Umbilical cord (tissue), 2 donors: ENCODE measurements at places on chromosomes 6 and 20. TPM values are rescaled to one million over a fixed set of nuclear protein-coding genes. Genes with fewer than 3 reads are reported as not detected.

TOX2 gene
- total RNA-seq, result not detected

OPN5 gene
- 2.9 TPM for total RNA-seq

TSBP1 gene
- total RNA-seq, result 1.7 TPM

AHI1 gene
- 57.1 TPM for total RNA-seq

CLDN20 gene
- 2.2 TPM for total RNA-seq

SYNDIG1 gene
- 6.3 TPM for total RNA-seq

LPA gene
- 0.24 TPM for total RNA-seq

CALHM4 gene
- 2.4 TPM for total RNA-seq

RIMS1 gene
- 4.3 TPM for total RNA-seq

SULF2 gene
- 69.3 TPM for total RNA-seq

CENPB gene
- 83.3 TPM for total RNA-seq

ENTPD6 gene
- total RNA-seq, result 16.1 TPM

TINAG gene
- total RNA-seq, result 0.24 TPM
